ENCODE measurements at places on chromosomes 3 and 15.

DNA sequence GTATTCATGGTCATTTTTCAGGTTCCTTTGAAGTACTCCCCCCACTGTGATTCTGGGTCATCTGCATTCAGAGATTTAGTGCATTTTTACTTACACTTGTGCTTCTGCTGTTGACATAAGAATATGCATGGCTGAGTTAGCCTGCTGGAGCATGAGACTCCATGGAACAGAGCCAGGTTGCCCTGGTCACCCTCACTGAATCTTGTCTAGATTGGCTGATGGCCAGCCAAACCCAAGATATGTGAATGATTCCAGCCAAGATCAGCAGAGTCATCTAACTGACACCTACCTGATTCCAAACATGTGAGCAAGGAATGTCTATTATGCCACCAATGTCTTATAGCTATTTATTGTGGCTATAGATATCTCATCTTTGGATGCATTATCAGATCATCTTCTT is 25.1 kb downstream of the DTWD1 start:
- DNase-seq: no peak

DNA sequence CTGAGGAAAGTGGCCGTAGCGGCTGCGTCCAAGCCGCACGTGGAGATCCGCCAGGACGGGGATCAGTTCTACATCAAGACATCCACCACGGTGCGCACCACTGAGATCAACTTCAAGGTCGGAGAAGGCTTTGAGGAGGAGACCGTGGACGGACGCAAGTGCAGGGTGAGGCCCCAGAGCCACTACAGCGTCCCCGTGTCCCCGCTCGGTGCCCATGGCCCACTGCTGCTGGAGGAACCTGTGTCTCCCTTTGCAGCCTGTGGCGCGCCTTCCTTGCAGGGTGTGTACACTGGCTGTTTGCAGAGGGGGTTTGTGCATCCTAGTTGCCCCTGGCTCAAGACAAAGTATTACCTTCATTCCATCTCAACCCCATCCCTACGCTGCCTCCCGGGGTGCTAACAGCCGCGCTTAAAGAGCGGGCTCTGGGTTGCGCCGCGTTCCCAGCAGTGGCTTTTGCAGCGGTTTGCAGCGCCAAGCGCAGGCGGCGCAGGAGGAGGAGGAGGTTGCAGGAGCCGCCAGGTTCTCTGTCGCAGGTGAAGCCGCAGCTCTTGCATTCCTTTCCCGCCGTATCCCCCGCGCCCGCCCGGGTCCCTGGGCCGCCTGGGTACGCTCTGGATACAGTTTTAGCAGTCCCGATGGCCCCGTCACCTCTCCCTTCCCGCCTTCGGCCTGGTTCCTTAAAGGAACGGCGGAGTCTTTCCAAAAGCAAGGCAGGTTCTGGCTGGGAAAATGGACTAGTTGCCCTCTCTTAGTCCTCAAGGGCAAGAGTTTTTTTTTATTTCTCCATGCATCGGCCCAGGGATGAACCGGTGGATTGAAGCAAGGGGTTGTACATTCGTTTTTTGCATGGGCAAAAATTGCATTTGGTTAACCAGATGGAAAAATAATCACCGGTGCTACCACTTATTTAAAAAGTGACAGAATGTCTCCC is 1.2 kb downstream of the CRABP1 start:
- DNase-seq: no peak

GRCh38 chr3:9422712-9423424 is 25.5 kb downstream of the SETD5 start:
- no peak for DNase-seq

- DNase-seq: no peak
These were observed 81.6 kb downstream of the FBN1 start for GRCh38 chr15:48563934-48564333.

DNA sequence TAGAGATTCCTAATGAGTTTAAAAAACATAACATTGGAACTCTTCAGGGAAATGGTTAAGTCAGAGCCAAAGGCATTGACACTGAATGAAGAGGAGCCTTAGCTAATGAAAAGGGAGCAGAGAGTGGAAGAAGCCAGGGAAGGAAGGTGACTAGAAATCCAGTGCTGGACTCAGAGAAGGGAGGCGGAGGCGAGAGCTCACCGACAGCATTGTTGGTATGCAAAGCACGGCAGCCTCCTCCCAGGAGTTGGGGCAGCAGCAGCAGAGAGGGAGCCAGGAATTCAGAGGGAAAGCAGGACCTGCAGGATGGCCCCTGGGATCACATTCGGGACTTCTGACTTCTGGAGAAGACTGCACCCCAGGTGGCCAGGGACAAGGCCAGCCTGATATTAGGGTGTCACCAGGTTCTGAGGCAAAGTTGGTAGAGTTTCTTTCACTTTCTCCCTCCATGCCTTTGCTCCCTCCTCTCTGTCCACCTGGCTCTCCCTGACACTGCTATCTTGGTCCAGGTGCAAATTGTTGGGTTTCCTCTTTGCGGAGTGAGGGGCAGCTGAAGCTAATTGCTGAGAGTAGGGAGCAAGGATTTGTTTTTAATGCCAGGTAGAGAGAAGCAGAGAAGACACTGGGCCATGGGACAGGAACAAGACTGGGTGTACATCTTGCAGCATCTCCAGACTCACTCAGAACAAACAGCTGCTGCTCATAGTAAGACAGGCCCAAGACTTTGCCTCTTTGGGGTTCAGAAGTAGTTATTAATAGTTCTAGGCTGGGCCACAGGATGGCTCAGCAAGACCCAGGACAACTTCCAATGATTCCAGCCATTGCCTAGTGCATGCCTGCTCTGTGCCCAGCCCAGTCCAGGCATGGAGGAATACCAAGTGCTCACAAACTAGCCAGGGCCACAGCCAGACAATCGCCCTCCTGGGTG is 157.9 kb downstream of the TLE3 start:
- no peak for DNase-seq

- no peak for DNase-seq
These were observed 41.4 kb downstream of the CTDSPL2 start for GRCh38 chr15:44468709-44469385.

DNA sequence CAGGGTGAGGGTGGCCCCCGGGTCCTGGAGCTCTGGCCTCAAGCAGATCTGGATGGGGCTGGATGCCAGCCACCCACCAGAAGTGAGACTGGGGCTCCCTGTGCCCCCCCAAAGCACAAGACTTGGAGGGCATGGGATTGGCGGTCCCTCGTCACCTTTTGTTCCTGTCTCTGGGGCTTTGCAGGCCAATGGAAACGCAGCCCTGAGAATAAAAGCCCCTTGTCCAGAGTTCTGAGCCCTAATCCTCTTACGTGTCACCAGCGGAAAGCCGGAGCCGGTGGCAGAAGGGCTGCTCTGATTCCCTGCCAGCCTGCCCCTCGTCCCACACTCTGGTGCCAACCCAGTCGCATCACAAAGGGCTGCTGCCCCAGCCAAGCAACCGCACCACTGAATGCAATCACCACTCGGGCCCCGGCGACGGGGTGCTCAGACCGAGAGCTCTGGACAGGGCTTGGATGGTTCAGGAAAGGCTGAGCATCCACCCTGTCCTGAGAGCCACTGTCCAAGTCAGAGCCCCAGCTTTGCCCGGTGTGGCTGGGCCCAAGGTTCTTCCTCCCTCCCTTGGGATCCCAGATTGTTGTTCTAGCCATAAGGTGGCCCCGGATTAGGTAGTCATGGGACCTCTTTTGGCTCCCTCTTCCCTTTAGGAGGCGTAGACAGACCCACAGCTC is 22.8 kb upstream of the ELP6 start:
- no peak for DNase-seq

GRCh38 chr3:101381809-101382208 is 61.4 kb upstream of the IMPG2 start:
- no peak for DNase-seq

- no peak for DNase-seq
These were observed 21.2 kb downstream of the GRIP2 start for GRCh38 chr3:14518893-14519292.

DNA sequence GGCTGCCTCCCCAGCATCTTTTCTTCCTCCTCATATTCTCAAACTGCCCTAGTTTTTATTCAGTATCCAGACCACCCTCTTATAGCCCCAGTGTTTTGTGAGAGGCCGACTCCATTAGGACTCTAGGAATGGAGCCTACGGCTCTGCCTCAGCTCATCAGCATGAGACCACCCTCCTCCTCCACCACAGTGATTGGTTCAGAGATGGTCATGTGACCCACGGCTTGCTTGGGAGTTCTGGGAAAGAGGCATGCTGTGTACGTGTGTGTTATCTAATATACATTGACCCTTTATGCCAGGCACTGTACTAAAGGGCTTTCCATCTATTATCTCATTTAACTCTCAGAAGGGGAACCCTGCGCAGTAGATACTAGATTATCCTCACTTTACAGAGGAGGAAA is 17.8 kb upstream of the CMTM7 start:
- no peak for DNase-seq

DNA sequence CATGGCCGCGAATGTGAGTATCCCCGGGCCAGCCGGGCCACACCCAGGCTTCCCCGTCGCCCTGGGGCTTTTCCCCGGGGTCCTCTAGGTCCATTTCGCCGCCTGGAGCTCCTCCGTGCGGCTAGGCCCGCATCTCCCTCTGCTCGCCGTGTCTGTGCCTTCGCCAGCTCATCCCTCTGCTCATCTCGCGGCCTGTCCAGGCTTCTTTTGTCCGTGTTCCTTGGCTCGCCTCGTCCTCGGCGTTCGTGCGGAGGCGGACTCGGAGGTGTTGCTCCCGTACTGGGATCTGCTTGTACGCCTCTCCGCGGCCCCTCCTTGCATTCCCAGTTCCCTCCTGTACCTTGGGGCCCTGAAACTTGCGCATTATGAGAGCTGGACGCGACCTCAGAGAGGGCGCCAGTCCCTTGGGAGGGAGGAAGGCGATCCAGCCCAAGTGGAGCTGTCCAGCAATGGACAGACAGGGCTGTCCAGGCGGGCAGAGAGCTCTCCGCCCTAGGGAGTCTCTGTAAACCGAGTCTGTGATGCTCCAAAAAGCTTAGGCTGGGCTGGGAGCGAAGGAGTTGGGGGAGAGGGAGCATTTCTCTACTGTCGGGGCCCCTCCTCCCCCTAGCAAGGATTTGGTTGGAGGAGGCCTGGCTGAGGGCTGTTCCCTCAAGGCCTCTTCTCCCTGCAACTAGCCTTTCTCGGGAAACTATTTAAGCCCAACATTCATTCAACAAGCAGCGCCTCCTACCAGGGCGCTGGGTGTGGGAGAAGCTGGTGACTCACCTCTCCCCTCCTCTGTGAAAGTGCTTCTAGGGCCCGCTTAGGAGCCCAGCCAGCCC is 553 bp downstream of the TMEM43 start:
- peak; percentile 42 for DNase-seq

DNA sequence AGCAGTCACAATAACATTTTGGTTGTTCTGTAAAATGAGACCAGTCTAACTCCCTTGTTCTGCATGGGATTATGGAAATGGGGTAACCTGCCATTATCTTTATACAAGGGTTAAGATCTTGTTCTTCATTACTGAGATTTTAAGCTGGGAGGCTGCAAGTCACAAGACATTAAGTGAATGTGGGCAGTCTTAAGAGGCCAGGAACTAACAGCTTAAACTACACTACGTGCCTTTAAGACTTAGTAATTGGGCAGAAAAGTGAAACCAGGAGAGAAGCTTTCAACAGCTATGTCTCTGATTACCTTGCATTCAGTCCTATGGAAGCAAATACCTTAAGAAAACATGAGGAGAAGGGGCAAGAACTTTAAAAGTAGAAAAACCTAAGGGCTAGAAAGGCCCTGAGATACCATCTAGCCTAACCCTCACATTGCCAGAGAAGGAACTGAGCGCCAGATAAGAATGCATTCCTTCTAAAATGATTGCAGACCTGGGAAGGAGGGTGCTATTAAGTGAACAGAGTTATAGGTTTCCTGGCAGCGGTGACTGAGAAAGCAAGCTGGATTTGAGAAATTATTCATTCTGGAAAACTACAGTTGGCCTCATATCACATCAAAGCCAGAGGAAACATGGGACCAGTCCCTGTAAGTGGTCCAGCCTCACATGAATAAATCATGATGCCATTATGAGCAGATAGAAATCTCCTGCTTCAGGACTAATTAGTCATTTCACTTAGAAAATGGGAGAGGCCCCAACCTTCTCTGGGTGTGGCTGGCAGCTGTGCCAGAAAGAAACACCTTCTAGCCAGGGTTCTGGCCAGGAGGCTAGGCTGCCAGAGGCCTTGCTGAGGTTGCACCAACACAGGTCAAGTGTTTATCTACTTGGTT is 32.9 kb downstream of the DAPK2 start:
- DNase-seq: no peak

GRCh38 chr3:130789782-130790322 is 43.2 kb upstream of the PIK3R4 start:
- no peak for DNase-seq

DNA sequence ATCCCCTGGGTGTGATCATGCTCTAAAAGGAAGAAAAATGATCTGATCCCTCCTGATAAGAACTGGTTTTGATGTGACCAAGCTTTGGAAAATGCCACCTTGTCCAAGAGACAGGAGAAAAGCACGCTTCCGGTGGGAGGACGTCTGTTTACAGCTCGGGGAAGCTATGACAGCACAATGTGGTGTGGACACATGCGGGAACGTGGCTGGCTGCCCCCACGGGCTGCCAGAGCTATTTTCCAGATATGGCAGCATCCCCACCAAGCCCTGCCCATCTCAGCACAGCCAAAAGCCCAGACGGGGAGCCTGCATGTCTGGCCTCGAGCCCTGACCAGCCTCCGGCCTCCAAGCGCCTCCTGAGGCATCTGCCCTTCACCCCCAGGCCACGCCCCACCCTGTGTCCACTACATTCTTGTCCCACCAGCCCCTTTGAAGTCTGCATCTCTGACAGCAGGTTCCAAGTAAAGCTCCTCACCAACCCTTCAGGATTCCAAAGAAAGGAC is 63.2 kb upstream of the HRH1 start:
- DNase-seq: no peak

- DNase-seq: no peak
These were observed 10.0 kb upstream of the TM2D3 start for GRCh38 chr15:101662203-101662602.

GRCh38 chr3:137325170-137325569 is 367.4 kb downstream of the IL20RB start:
- no peak for DNase-seq

DNA sequence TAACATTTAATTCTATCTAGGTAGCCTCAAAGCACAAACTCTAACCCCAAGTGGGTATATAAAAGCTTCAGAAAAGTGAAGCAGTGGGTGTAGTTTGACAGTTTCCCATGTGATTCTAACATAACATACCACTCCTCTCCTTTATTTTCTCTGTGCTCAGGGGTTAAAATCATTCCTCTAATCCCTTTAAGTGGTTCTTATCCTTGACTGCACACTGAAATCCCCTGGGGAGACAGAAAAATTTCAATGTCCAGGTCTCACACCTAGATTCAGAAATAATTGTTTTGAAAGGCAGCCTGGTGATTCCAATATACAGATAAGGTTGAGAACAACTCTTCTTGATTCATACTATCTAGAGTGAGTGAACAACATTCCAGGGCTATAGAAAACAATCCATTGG is 986.4 kb downstream of the ROBO1 start:
- no peak for DNase-seq

DNA sequence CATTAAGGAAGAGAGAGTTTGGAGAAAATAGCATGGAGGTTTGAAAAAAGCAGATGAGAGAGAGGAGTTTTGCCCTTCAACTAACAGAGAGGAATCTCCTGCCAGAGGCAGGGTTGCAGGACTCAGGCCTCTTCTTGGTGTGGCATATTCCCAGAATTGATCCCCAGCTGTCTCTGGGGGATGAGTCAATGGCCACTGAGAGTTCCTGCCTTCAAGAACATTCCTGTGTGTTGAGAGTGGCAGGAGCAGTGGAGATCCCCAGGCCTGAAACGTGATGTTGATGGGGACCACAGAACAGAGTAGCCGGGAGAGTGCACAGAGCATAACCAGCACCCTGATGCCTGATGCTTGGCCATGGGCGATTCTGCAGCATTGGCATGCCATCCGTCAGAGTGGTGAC is 348.4 kb upstream of the THBS1 start:
- no peak for DNase-seq

GRCh38 chr15:95284933-95285421 is 1045.5 kb upstream of the NR2F2 start:
- DNase-seq: no peak

- no peak for DNase-seq
These were observed 33.2 kb downstream of the CAPN3 start for GRCh38 chr15:42392309-42393024.

Measured in stimulated activated CD4-positive, alpha-beta T cell treated with anti-CD3 and anti-CD28 coated beads, Interleukin-15, amount 100 ng/mL, for 1 hour (primary cell).